ENCODE measurements at places on chromosomes 7 and 10.

- DNase-seq: no peak
Measured at GRCh38 chr10:63115732-63116383, 17.3 kb upstream of the NRBF2 start.

DNA sequence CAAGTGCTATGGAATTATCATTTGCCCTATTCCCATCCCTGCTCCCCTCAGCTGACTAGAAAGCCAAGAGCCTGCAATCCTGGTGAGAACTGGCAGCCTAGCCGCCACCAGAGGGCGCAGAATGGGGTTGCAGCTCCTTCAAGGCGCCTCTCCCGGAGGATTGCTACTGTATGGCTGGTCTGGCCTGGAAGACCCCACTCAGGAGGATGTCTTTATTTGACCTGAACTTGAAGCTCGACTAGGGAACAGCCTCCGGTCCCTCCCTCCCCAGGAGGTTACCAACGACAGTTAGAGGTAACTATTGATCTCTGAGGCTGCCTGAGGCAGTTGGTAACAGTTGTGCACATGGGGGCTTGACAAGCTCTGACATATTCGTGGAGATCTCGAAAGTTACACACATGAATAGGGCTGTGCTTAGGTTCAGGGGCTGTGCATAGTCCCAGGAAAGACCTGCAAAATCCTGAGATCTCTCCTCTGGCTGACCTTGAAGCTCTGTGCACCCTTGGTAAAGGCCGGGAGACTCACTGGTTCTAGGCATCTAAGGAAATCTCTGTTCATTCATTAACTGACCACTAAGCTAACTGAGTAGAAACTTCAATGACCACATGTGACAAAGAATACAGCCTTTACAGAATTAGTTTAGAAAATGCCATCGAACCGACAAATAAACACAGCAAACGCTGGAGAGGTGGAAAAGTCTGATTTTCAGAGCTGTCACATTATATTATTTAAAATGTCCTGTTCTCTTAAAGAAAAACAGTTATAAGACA, 65.7 kb downstream of the TSPAN12 start:
- peak; percentile 48 for DNase-seq

DNA sequence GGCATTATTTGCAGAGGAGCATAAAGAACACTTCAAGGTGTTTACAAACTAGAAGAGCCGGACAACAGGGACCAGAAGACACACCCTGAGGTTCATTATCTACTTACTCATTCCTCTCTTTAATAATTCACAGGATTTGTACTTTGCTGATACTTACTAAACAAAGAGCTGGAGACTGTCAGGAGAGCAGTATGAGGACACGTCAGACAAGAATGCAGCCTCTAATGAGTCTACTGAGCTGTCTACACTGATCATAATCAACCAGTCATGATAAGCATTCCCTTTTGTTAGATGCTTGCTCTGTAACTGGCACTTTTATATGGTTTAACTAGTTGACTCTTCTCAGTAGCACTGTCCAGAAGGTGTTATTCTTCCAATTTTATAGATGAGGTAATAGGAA, 243.3 kb upstream of the CDC14C start:
- DNase-seq: no peak

GRCh38 chr10:63866747-63867140, 345.5 kb downstream of the REEP3 start:
- DNase-seq: no peak

DNA sequence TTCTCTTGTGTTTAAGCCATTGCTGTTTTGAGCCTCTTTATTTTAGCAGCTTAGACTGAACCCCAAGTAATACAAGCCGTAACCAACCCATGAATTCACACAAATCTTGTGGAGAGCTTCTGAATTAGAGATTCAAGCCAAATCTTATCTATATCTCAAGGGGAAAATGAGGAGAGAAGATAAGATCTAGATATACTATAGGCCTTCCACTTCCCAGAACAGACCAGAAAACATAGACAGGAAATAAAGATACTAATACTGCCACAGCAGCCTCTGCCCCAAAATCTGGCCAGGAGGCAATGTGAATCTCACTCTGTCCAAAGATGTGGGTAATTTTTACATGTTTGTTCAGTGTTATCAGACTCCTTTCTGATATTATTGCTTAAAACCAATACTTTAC, 307.2 kb downstream of the PTEN start:
- no peak for DNase-seq

GRCh38 chr10:71132321-71132810, 80.0 kb upstream of the UNC5B start:
- DNase-seq: no peak

- DNase-seq: no peak
Measured at GRCh38 chr10:92131275-92131820, 159.5 kb downstream of the CPEB3 start.

GRCh38 chr7:138875794-138876193, 77.8 kb upstream of the ATP6V0A4 start:
- no peak for DNase-seq

- no peak for DNase-seq
Measured at GRCh38 chr10:13681095-13681494, 94.3 kb downstream of the PRPF18 start.

DNA sequence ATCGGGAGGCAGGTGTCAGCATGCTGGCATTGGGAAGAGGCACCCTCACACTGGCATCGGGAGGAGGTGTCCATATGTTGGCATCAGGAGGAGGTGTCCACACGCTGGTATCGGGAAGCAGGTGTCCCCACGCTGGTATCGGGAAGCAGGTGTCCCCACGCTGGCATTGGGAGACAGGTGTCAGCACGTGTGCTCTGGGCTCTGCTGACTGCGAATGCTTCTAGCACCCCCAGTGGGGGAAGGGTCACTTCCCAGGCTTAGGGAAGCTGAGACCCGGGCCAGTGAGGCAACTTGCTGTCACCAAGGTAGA, 92.5 kb upstream of the IKZF1 start:
- DNase-seq: no peak

GRCh38 chr10:89426230-89426868, 12.0 kb downstream of the IFIT5 start:
- DNase-seq: no peak

- DNase-seq: no peak
Measured at GRCh38 chr10:100184426-100184825, 1.4 kb downstream of the ERLIN1 start.

DNA sequence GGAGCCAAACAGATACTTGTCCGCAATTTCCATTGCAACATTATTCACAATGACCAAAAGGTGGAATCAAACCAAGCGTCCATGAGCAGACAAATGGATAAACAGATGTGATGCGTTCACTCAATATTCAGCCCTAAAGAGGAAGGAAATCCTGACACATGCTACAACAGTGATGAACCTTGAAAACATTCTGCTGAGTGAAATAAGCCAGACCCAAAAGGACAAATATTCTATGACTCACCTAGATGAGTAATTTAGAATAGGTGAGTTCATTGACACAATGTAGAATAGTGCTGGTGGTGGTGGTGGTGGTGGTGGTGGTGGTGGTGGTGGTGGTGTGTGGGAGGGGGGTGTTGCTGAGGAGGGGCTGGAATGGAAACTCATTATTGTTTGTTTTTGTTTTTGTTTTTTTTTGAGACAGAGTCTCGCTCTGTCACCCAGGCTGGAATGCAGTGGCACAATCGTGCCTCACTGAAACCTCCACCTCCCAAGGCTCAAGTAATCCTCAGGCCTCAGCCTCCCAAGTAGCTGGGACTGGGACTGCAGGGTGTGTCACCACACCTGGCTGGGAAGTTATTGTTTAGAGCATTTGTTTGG, 28.6 kb downstream of the SMKR1 start:
- peak; percentile 36 for DNase-seq

DNA sequence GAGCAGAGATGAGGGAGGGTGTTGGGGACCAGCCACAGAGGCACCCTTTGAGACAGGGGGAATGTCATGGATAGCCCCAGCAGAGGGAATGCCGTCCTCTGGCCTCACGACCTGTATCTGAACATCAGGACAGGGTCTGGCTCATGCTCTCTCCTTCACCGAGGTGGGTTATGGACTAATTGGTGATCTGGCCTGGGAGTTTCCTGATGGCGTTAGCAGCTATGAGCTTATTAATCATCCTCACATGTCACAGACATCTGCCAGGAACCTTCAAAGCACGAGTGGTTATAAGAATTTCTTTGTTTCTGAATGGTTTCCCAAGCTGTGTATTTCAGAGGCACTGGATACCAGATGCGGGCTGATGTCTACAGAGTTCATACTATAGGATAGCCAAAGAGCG, 6.9 kb downstream of the CPA4 start:
- DNase-seq: no peak

GRCh38 chr10:97765201-97765600, 6.6 kb downstream of the SFRP5 start:
- no peak for DNase-seq

DNA sequence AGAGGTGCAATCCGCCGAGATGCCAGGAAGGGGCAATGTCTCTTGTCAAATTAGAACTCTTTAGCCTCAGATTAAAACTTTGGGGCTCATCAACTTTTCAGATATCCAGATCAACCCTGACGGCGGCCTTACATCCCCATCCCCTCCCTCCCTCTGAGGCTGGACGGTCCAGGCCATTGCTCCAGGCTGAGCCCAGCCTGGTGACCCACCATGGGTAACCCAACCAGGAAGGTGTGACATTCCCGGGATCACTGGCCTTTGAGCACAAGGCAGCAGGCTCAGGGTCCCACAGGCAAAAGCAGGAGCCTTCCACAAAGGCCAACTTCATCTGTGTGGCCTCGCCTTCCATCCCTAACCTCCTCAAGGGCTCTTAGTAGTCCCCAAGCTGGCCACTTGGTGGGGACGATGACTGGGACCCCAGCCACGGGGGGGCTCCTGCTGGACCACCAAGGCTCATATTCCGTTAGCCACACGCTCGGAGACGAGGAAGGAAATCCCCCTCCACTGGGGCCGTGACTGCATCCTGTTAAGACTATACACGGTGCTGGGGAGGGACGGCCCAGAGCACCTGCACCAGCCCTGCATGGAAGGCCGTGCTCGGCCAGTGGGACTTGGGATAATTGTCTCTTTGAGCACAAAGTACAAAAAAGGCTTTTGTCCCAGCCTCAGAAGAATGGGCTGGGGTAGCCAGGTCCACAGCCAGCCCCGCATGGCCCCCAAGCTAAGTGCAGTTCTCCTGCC, 62.8 kb downstream of the ZRANB1 start:
- DNase-seq: no peak

Data from glomerular endothelial cell (primary cell).